ENCODE measurements at places on chromosomes 1 and 21. TPM values are rescaled to one million over a fixed set of nuclear protein-coding genes. Genes with fewer than 3 reads are reported as not detected.

The TRABD2B gene
- 7.0 TPM for polyA plus RNA-seq

The TEKT2 gene
- polyA plus RNA-seq: 0.62 TPM

The AMY1A gene
- polyA plus RNA-seq: not detected

The EXOC8 gene
- 7.0 TPM for polyA plus RNA-seq

The SDE2 gene
- polyA plus RNA-seq: 13.2 TPM

The OPN3 gene
- polyA plus RNA-seq: 19.3 TPM

The CA6 gene
- not detected for polyA plus RNA-seq

The CFAP107 gene
- polyA plus RNA-seq: 1.9 TPM

The ZBTB17 gene
- 28.9 TPM for polyA plus RNA-seq
